SJSA1 (cell line): ENCODE measurements at places on chromosomes 16 and 17.

GRCh38 chr16:629185-629832, 1.5 kb upstream of the WFIKKN1 start:
- no peak for DNase-seq

DNA sequence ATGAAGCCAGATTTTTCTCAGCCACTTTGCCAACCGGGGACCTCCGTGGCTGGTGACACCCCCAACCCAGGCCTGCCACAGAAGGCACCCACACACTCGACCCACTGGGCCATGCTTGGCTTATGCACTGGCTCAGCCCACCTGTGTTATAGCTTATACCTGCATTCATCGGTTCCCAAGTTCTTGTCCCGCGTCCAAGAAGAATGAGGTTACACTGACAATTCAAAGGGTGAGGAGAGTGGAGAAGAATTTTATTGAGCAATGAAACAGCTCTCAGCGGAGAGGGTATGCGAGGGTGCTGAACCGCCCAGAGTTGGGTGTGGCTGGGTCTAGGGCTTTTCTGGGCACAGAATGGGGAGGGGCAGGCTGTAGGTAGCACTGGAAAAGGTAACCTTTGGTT, 22.2 kb upstream of the CDH15 start:
- no peak for DNase-seq

GRCh38 chr16:79278506-79278905, 322.0 kb downstream of the MAF start:
- no peak for DNase-seq

GRCh38 chr17:60508384-60508980, 17.6 kb downstream of the APPBP2 start:
- no peak for DNase-seq

DNA sequence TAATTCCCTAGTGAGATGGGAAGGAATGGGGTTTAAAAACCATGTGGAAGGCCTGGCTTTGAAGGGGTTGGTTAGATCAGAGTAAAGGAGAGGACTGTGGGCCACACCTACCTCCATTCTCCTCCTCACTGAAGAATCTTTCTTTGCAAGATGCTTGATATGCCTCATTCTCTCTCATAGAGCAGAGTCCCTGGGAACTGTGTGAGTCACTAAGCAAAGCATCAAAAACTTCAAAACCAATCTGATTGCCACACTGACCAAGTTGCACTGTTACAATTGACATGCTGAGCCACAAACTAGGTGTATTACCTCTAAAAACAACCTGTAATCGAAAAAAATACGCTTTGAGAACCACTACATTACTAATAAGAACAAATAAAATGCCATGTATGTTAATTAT, 2.0 kb downstream of the TUBD1 start:
- DNase-seq, result no peak

DNA sequence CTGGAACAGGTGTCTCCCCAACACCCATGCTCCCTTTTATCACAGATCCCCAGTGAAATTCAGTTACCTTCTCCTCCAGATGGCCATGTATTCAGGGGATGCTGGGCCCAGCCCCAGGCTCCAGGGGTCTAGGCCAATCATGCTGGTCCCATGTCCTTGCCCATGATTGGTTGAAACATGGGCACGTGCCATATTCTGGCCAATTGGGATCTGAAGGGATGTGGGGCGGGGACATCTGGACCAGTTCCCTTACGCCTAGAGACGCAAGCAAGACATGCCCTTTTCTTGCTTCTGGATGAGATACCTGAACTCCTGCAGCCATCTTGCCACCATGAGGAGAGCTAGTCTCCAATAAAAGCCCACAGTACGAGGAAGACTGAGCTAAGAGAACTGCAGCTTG, 31.0 kb upstream of the ST6GALNAC1 start:
- DNase-seq, result no peak

- DNase-seq, result no peak
Measured at GRCh38 chr16:10708969-10709368, 14.2 kb upstream of the TEKT5 start.

GRCh38 chr17:877630-878029, 95.5 kb downstream of the MRM3 start:
- no peak for DNase-seq

- DNase-seq, result no peak
Measured at GRCh38 chr16:28986492-28986891, 1.6 kb downstream of the LAT start.

- no peak for DNase-seq
Measured at GRCh38 chr17:57975044-57975443, 13.0 kb downstream of the VEZF1 start.

DNA sequence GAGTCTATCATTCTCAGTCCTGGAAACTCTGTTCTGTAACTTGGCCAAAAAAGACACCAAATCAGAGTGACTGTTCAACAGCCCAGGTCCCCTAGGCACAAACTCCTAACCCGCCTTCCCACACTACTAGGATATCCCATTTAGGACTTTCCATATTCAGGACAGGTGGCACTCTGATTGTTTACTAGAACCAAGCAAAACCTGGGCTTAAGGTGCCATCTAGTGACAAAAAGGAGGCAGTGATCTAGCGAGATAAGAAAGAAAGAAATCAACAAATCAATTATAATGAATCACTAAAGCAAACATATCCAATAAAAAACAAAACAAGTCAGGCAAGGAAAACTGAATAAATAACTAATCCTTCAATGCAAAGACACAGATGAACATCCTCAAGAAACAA, 203.9 kb downstream of the CEP112 start:
- DNase-seq, result no peak

DNA sequence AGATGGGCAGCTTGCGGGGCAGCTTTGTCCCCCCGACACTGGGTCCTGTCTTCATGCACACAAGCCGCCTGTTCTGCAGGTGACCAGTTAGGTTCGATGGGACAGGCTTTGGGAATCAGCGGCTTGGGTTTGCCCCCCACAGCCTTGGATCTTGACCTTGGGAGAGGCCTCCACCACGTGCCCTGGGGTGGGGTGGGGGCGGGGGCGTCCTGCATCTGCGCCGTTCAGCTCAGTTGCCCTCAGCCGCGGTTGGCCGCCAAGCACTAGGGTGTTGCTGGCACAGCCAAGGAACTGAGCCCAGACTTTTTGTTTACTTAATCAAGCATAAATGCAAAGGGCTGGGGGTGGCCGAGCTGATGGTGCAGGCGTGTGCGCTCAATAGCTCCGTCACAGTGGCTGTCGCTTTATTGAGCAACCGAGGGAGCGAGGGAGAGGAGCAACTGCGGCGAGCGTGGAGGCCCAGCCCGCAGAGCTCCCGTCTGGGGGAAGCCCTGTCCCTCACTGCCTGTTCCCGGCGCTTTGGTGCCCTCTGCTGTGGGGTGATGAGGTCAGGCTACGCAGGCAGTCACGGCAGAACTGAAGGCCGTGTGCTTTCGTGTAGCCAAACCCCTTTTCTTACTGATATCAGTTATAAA, 33.9 kb downstream of the JPH3 start:
- DNase-seq, result peak; percentile 75

GRCh38 chr16:8905168-8905762, 23.1 kb downstream of the LITAFD start:
- DNase-seq, result no peak

- DNase-seq, result no peak
Measured at GRCh38 chr17:21361020-21361809, 14.9 kb upstream of the KCNJ12 start.

DNA sequence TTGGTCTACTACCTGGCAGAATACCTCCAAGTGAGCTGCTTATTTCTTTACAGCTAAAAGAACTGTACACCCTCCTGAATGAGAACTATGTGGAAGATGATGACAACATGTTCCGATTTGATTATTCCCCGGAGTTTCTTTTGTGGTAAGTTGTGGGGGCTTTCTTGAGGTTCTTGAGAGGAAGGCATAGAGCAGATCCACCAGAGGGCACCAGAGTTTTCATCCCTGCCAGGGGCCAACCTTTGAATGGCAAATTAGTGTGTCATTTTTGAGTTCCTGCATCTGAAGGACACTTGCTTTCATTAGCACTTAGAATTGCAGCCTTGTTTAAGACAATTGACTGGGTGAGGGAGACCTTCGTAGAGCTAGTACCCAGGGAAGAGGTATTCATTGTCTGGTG, 35.0 kb downstream of the NMT1 start:
- peak; percentile 39 for DNase-seq

GRCh38 chr17:11816409-11816808, 180.9 kb downstream of the ZNF18 start:
- no peak for DNase-seq
